ENCODE measurements at places on chromosomes 12 and 14. TPM values are rescaled to one million over a fixed set of nuclear protein-coding genes. Genes with fewer than 3 reads are reported as not detected.

GRCh38 chr12:2250797-2251196 is 198.0 kb downstream of the CACNA1C start:
- H3K4me3 ChIP-seq: no peak overlapping the region
- DNase-seq: no peak
- no peak overlapping the region for H3K27ac ChIP-seq
- H3K36me3 ChIP-seq: no peaks in the 10 kb centered on the region
- no peaks in the 10 kb centered on the region for H3K27me3 ChIP-seq

DNA sequence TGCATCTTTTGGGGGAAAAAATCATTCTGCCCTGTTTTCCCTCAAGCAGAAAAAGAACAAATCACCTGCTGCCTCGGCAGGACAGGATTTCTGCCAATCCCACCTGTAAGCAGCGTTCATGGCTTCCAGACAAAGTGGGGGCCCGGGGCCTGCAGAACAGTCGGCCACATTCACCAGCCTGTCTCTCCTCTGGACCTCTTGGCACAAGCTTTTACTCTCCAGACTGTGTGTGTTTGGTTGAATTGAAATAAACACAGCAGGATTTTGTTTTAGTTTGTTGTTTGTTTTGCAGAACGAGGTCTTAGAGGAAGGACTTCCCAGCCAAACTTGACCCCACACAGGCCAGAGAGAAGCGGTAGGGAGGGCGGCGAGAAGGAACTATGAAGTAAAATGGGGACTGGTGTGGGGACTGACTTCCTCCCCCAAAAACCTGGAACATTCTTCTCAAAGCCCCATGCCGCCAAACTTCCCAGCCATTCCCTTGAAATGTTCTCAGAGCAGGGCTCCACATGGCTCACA is 41.7 kb upstream of the FOS start:
- no peaks in the 10 kb centered on the region for H3K4me1 ChIP-seq
- H3K4me3 ChIP-seq: no peak overlapping the region
- DNase-seq: no peak
- H3K27me3 ChIP-seq: no peaks in the 10 kb centered on the region
- H3K27ac ChIP-seq: peak overlapping the region; percentile 73
- H3K36me3 ChIP-seq: no peaks in the 10 kb centered on the region

DNA sequence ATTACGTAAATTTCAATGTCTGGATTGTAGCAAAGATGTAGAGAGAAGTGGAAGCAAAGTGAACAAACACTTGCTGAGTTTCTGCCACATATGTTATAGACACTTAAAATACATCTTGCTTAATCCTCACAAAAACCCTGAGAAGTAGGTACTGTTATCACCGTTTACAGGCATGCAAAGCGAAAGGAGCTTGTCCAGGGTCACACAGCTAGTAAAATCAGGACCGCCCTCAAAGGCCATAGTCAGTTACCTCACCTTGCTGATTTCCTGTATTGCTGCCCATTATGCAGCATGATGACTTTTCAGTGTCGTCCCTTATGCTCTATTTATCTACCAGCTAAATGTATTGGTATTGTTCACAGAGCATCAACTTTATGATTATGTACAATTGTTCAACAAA is 39.8 kb downstream of the TRHDE start:
- H3K4me3 ChIP-seq: no peak overlapping the region
- no peak for DNase-seq
- H3K27me3 ChIP-seq: no peaks in the 10 kb centered on the region
- H3K27ac ChIP-seq: no peak overlapping the region
- H3K36me3 ChIP-seq: no peaks in the 10 kb centered on the region

DNA sequence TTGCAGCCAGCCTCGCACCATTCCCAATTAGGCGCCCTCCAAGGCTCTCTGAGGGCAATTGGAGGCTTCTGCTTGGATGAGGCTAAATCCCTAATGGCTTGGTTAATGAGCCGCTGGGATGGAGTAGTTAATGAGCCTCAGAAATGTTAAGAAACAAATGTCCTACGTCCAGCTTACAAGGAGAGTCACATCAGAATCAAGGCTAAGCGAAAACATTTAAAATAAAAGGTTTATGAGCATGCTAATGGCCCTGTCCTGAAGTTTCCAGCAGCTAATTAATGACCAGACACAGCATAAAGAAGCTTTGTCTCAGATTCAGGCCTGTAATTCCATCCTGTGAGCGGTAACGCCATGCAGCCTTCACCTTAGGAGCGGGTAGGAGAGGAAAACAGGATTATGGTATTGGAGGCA is 200.7 kb upstream of the BCL2L14 start:
- H3K36me3 ChIP-seq: no peaks in the 10 kb centered on the region
- H3K4me1 ChIP-seq: no peaks in the 10 kb centered on the region
- H3K4me3 ChIP-seq: no peak overlapping the region
- H3K27ac ChIP-seq: no peak overlapping the region

DNA sequence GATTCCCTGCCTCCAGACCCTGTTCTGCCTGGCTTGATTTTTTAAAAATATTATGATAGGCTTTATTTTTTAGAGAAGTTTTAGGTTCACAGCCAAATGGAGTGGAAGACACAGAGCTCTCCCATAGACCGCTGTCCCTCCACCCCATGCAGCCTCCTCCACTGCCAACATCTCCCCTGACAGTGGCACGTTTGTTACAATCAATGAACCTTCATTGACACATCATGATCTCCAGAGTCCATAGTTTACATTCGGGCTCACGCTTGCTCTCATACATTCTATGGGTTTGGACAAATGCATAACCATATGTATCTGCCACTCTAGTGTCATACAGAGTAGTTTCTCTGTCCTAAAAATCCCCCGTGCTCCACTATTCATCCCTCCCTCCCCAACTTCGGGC is 15.9 kb upstream of the PPP1R13B start:
- no peak for DNase-seq
- H3K4me3 ChIP-seq: no peak overlapping the region
- no peaks in the 10 kb centered on the region for H3K36me3 ChIP-seq
- no peaks in the 10 kb centered on the region for H3K27me3 ChIP-seq
- H3K4me1 ChIP-seq: no peaks in the 10 kb centered on the region

GRCh38 chr12:12779529-12779928 is 5.9 kb upstream of the APOLD1 start:
- H3K4me3 ChIP-seq: no peak overlapping the region
- no peak overlapping the region for H3K27ac ChIP-seq
- no peaks in the 10 kb centered on the region for H3K36me3 ChIP-seq

DNA sequence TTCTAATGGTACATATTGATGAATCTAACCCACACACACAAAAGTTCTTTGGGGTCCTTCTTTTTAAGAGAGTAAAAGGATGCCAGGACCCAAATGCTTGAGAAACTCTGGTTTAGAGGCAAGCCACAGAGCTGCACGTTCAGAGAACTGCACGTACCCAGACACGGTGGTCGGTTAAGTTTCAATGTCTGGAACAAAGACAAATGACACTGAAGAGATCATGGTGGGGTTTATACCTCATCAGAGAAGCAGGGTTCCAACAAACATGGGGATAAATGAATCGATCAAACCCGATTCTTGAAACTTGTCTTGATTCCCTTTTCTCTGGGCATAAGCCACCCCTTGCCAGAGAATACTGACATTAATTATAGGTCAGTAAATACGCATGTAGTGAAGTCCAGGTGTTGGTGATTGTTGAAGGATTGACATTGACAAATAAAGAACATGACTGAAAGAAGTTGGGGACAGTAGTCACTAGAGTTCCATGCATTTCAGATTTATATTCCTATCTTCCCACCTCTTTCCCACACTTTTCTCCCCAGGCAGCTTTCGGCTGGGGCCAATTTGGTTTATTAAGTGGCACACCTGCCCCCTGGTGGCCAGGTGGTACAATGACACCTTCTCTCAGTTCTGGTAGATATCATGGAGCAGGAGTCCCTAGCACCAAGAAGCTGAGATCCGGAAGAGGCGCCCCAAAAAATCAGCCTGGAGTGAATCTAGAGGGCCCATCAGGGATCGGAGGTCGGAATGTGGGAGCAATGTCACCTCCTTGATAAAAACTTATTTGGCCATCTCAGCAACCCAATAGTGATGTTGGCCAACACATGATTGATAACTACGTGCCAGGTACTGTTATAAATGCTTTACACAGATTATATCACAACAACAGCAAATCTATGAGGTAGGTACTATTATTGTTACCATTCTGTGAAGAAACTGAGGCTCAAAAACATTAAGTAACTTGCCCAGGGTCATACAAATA is 17.8 kb upstream of the HDAC7 start:
- no peaks in the 10 kb centered on the region for H3K27me3 ChIP-seq
- H3K4me3 ChIP-seq: no peak overlapping the region
- H3K27ac ChIP-seq: peak overlapping the region; percentile 43
- H3K4me1 ChIP-seq: no peaks in the 10 kb centered on the region
- no peaks in the 10 kb centered on the region for H3K36me3 ChIP-seq

The PSME1 gene
- 289 TPM for total RNA-seq

The EPYC gene
- total RNA-seq: not detected

The GNB3 gene
- total RNA-seq: not detected

The B4GALNT3 gene
- total RNA-seq: 14.5 TPM

The MMP14 gene
- 77.6 TPM for total RNA-seq
